AML-193 (cell line): ENCODE measurements at places on chromosomes 4 and X.

- DNase-seq: no peak
Measured at GRCh38 chr4:6840062-6840976, 57.8 kb downstream of the KIAA0232 start.

DNA sequence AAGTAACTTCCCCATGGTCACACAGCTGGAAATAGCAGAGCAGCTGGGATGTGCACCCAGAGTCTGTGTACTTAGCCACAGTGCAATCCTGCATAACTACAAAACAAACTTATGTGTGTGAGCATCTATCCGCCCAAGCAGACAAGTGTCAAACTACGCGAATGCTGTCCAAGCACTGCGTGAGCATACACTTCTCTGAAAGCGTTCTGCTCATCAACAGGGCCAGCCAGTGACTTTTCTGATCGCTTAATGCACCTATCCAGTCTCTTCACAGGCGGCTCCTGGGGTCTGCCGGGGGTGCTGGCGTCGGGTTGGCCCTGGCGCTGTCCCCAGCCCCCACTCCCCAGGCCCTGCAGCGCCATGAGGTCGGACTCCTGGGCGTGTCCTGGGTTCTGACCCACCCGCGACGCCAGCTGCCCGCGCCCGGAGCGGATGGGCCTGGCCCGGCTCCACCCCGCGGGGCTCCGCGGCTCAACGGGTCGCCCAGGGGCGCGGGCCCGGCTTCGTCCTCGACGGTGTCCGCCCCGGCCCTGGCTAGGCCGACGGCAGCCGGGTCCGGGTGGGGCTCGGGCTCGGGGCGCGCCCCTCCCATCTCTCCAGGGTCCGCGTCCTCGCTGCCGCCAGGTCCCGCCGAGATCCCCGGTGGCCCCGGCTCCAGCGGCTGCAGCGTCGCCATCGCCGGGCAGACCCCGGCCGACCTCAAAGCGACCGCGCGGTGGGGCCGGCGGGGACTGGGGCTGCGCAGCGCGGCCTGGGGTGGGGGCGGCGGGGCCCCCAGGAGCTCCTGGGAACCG, 1.3 kb upstream of the ZNF141 start:
- no peak for DNase-seq

DNA sequence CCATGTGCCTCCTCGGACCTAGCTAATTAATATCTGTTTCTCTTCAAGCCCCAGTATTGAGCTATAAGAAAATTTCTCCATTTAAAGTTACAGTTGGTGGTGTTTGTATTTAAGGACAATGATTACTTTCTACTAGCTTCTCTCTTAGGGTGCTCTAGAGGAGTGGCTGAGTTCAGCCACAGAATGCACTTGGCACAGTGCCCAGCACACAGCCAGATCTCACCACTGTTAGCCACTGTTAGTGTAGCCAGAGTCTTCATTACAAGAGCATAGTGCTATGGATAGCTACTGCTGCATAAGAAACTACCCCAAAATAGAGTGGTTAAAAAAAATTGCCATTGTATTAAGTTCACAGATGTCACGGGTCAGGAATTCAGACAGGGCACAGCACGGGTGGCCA, 421.3 kb downstream of the BCOR start:
- DNase-seq: no peak

DNA sequence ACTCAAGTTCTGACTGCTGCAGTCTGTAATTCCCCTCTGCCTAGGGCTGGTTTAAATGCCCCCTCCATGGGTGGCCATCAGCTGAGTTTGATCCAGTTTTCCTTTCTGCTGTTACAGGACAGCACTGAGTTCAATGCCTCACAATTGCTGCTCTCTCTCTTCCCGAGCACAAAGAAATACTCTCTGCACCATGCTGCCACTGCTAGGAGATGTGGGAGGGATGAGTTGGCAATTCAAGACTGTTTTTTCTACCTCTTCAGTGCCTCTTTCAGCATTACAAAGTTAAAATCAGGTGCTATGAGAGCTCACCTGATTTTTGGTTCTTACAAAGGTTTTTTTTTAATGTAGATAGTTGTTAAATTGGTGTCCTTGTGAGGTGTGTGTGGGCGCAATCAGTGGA, 24.3 kb downstream of the CYSLTR1 start:
- DNase-seq: no peak

GRCh38 chr4:14110407-14110806, 482.9 kb upstream of the BOD1L1 start:
- DNase-seq: no peak

- no peak for DNase-seq
Measured at GRCh38 chrX:39755143-39756032, 342.4 kb downstream of the BCOR start.

- DNase-seq: no peak
Measured at GRCh38 chr4:185839770-185840169, 27.8 kb upstream of the SORBS2 start.

- DNase-seq: no peak
Measured at GRCh38 chr4:122702939-122703338, 29.6 kb upstream of the BBS12 start.

DNA sequence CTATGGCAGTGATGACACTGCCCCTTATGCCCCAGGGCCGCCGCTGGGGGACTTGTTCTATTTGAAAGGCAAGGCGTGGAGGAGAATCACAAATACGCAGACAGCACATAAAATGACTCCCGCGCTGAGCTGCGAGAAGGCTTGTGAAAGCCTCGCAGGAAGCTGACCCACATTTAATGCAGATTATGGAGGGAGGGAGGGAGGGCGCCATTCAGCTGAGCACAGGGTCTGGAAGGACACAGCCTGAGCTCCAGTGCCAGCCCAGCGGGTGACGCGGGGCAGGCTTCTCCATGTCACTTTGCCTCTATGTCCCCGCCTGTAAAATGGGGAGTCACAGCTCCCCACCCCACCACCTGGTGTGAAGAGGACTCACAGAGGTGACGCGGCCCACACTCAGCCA, 14.3 kb downstream of the ABLIM2 start:
- DNase-seq: no peak

GRCh38 chrX:44915361-44915868, 42.4 kb downstream of the KDM6A start:
- no peak for DNase-seq

GRCh38 chrX:108415146-108415545, 23.1 kb downstream of the COL4A6 start:
- DNase-seq: no peak

DNA sequence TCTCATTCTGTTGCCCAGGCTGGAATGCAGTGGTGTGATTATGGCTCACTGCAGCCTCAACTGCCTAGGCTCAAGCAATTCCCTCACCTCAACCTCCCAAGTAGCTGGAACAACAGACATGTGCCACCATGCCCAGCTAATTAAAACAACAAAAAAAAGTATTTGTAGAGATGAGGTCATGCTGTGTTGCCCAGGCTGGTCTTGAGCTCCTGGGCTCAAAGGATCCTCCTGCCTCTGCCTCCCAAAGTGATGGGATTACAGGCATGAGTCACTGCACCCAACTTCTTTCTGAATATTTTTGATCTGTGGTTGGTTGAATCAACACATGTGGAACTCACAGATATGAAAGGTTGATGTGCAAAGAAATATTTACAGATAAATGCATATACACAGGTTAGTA, 18.5 kb upstream of the SEPTIN11 start:
- no peak for DNase-seq
